ENCODE measurements at places on chromosomes 2 and 18.

DNA sequence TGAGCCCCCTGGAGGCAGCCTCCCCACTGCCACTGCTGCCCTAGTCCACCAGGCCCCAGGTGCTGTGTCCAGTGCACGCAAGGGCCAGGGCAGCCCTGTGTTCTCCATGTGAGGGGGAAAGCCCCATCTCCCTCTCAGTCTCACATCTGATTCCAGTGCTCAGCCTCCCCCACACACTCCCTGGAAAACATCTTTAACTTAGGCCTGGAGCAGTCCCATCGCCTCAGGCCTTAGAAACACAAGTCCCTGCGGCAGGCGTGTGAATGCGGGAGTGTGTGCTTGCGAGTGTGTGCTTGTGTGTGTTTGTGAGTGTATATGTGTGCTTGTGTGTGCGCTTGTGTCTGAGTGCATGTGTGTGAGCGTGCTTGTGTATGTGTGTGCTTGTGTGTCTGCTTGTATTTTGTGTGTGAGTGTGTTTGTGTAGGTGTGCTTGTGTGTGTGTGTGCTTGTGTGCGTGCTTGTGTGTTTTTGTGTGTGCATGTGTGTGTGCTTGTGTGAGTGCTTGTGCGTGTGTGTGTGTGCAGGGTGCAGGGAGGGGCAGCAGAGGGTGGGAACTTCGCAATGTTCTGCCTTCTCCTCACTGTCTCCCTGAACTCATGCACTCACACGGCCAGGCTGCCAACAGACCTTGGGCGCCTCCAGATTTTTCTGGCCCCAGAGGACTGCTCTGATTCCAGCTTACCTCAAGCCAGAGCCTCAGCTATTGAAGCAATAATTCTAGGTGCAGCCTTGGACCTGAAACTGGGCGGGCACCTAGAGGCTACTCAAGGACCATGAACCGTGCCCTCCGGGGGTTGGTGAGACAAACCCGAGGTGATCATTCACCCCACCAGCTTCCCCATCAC is 139.6 kb downstream of the CABLES1 start:
- no peak for DNase-seq

DNA sequence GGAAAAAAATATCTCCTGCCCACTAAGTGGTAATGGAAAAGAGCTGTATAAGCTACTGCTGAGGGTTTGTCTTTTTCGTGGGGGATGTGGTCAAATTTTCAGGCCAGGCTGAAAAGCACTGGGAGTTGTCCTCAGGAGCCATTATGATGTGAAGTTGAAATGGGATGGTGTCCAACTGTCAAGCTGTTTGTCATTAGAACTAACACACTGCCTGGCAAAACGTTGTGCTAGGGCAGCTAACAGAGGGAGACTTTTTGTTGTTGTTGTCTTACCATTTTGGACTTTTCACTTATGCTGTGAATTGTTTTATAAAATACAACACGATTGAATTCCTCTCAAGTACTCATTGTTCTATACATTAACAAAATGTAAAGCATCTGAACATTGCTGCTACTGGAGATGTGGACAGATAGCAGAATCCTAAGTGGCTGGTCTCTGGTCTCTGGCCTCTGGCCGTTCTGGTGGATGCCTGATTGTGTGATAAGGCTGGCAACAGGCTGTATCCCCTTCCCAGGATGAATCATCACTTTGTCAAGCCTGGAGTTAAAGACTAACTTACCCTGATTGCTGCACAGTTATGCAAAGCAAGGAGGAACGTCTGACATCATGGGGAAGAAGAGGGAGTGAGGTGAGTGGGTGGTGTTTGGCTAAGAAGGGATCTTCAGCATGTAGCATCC is 2.3 kb downstream of the MYO1B start:
- peak; percentile 94 for DNase-seq

GRCh38 chr2:239375278-239376061 is 25.4 kb downstream of the HDAC4 start:
- no peak for DNase-seq

GRCh38 chr2:65128297-65129190 is 1.4 kb downstream of the RAB1A start:
- DNase-seq: peak; percentile 86

GRCh38 chr2:2825062-2825461 is 494.0 kb upstream of the MYT1L start:
- DNase-seq: no peak

Measured in adipocyte (in vitro differentiated cells).